ENCODE measurements at places on chromosomes 3 and 15.

- DNase-seq = no peak
These were observed 397.5 kb downstream of the ZIC4 start for GRCh38 chr3:147008886-147009285.

- DNase-seq = no peak
These were observed 17.9 kb downstream of the C3orf38 start for GRCh38 chr3:88167704-88168103.

- no peak for DNase-seq
These were observed 94.4 kb downstream of the CHRNA7 start for GRCh38 chr15:32124726-32125125.

DNA sequence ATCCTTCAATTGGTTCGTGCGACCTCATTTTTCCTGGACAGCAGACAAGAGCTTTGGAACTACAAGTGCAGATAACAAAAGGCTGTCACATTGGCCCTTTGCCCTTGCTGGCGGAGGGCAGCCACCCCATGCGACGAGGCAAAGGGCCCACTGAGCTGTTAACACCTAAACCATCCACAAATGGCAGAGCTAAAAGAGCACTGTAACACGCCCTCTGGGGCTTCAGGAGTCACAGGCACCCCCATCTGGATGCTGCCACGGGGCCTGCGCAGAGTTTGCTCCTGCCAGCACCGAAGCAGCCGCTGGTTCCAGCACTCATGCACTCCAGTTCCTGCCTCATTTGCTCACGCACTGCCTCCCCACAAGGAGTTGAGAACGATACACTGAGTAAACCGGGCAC is 524.9 kb downstream of the ZNF385D start:
- no peak for DNase-seq
